ENCODE measurements at places on chromosomes 4 and X. TPM values are rescaled to one million over a fixed set of nuclear protein-coding genes. Genes with fewer than 3 reads are reported as not detected.
A peak's percentile ranks its signal among the peaks of the same experiment; 100 is the strongest.

PCDH11X gene
- not detected for total RNA-seq

RNF212 gene
- 2.2 TPM for total RNA-seq

CYP2U1 gene
- 4.4 TPM for total RNA-seq

GASK1B gene
- total RNA-seq = 519 TPM

NEUROG2 gene
- not detected for total RNA-seq

DNA sequence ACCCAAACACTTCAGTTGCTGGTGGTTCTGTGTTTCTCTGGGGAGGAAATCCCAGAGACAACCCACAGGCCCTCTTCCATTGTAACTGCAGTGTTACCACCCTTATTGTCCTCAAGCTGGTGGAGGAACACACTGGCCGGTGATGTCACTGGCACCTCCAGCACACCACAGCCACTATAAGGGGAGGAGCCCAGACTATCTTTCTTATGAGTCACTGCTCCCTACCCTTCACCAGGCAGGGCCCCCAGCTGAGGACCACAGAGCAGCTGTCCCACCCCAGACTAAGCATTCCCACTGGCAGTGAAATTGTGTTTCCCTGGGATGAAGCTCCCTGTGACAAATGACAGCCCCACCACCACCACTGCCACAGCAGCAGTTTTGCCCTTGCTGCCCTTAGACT lies 171.8 kb upstream of the FGF16 start:
- no peak overlapping the region for H3K27ac ChIP-seq
- H3K4me3 ChIP-seq = no peak overlapping the region
- no peaks in the 10 kb centered on the region for H3K36me3 ChIP-seq
- H3K27me3 ChIP-seq = peaks cover 4% of the 10 kb centered on the region

DNA sequence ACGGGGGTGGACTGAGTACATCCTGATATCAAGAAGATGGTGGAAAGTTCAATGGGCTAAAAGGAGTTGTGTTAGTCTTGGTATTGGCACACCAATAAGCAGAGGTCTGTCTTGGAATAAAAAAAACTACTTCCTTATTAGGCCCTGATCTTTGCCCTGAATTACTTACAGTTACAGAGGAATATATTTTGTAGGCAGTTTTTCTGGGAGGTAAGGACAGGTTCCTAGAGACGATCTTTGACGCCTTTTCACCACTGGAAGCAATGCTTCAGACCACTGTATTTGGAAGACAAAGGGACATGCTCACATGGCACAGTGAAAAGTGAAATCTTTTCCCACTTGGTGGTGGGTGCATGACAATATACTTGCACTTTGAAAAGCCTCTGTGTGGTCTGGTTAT lies 618 bp upstream of the XK start:
- no peak for DNase-seq
- no peak overlapping the region for H3K27ac ChIP-seq
- peaks cover 12% of the 10 kb centered on the region for H3K27me3 ChIP-seq
- H3K36me3 ChIP-seq = no peaks in the 10 kb centered on the region
- H3K4me3 ChIP-seq = no peak overlapping the region

DNA sequence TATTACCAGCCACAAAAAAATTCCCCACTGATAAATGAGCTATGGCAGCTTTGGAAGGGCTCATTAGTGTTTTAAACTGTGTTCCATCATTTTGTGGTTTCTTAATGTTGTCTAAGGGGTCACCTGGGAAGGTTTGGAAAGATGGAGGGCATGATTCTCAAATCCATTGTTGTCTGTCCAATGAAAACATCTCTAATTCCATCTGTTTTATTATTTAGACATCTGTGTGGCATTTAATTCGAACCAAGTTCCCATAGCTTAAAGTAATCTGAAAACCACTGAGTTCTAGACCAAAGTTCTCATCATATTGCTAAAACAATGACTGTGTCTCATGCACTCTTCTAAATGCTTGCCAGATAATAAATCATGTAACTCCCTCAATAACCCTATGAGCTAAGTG lies 103.8 kb upstream of the PPP3CA start:
- H3K4me3 ChIP-seq = no peak overlapping the region
- H3K36me3 ChIP-seq = no peaks in the 10 kb centered on the region
- DNase-seq = no peak
- H3K4me1 ChIP-seq = no peaks in the 10 kb centered on the region

- no peak overlapping the region for H3K4me3 ChIP-seq
- no peaks in the 10 kb centered on the region for H3K4me1 ChIP-seq
- H3K36me3 ChIP-seq = no peaks in the 10 kb centered on the region
- no peak overlapping the region for H3K27ac ChIP-seq
These were observed 69.8 kb downstream of the GPR101 start for GRCh38 chrX:136963973-136964372.

DNA sequence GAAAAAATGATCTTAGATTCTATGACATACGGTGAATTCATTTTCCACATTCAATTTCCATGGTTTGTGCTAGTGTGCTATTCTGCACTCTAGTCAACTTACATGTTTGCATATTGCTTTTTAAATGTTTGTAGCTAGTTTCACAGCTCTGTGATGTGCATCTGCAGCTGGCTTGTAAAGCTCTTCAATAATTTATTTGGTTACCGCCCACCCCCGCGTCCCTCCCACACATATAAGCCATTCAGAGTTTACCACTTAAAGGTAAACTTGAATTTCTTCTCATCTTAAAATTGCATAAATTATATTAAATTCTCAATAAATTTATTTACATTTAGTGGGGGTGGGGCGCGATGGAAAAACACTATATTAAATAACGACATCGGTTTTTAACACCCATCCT lies 291 bp upstream of the NBDY start:
- peak overlapping the region; percentile 86 for H3K27ac ChIP-seq

GRCh38 chrX:19807414-19807813 lies 80.0 kb downstream of the SH3KBP1 start:
- H3K4me3 ChIP-seq = no peak overlapping the region
- H3K36me3 ChIP-seq = no peaks in the 10 kb centered on the region
- no peaks in the 10 kb centered on the region for H3K4me1 ChIP-seq
- H3K27ac ChIP-seq = no peak overlapping the region

DNA sequence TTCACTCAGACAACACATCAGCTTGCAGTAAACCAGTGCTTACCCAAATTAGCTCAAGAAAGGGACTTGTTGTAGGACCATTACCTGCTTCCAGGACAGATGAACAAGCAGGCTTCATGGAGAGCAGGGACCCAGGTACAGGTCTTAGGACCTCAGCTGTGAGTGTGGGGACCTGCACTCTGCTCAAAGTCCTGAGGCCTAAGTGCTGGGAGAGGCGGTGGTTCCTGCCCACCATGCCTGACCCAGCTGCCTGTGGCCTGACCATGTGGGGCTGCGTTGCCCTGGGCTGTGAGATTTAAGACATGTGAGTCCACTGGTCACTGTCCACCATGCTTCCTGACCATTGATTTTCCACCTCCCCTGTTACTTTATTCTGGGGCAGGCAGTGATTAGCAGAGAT lies 140.2 kb downstream of the DCLK2 start:
- H3K27me3 ChIP-seq = no peaks in the 10 kb centered on the region
- no peak for DNase-seq
- no peak overlapping the region for H3K27ac ChIP-seq
- H3K36me3 ChIP-seq = no peaks in the 10 kb centered on the region

DNA sequence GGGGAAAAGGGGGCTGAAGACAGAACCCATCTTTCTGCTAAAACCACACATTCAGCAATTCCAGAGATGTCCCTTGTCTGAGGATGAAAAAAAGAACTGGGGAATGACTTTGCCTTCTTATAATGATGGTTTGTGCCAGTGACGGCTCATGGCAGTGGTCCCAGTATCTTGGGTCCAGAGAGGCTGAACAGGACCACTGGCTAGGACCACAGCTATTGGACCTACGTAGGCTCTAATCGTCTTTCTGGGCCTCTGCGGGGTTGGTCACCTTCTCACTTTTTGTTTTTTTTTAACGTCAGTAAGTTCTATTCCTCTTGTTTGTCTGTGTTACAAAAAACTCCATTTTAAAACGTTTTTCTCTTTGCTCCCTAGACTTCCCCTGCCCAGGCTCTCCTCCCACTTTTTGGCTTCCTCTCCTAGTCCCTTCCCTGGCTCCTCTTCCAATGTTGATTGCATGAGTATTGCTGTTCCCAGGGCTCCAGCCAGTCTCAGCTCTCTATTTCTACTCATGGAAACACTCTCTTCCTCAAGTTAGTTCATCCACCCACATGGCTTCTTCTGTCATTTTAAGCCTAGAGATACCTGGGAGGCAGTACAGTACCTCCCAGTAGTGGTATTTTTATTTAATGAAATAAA lies 52.6 kb upstream of the STX18 start:
- H3K36me3 ChIP-seq = no peaks in the 10 kb centered on the region
- H3K4me3 ChIP-seq = no peak overlapping the region
- DNase-seq = no peak

DNA sequence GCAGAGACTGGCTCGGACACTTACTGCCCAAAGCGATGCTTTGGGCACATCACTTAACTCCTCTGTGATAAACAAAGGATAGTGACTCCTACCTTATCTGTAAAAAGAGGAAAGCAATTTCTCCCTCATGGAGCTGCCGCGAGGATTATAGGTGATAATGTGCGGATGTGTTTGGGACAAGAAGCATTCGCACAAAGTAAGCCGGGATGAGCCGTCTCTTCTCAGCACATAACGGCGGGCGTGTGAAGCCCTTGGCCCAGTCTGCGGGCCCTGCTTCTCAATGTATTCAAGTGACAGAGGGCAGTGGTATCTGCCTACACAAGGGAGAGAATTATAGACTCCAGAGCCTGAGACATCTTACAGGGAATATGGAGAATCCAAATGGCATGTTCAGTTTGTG lies 550.3 kb upstream of the CPEB2 start:
- no peak overlapping the region for H3K4me3 ChIP-seq
- no peak for DNase-seq
- H3K27me3 ChIP-seq = no peaks in the 10 kb centered on the region
- no peaks in the 10 kb centered on the region for H3K36me3 ChIP-seq

DNA sequence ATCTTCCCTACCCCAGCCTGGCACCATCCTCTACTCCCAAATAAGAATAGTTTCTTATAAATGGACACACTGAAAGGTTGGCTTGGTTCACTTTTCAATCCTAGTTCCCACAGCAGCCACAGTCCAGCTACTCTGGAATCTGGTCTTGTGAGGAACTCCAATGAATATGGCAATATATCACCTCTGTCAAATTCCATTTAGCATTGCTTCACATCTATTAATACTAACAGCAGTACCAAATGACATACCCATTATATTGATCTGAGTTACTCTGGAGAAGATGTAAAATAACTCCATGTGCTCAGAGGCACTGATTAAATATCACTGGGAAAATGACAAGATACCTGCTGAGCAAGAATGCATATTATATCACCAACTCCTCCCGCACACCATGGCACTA lies 8.6 kb downstream of the OPHN1 start:
- no peak for DNase-seq
- no peaks in the 10 kb centered on the region for H3K4me1 ChIP-seq
- no peaks in the 10 kb centered on the region for H3K27me3 ChIP-seq
- H3K36me3 ChIP-seq = no peaks in the 10 kb centered on the region
- no peak overlapping the region for H3K4me3 ChIP-seq

- no peak for DNase-seq
- no peaks in the 10 kb centered on the region for H3K27me3 ChIP-seq
- H3K4me1 ChIP-seq = peaks cover 9% of the 10 kb centered on the region
These were observed 197.8 kb downstream of the RASL11B start for GRCh38 chr4:53059871-53060270.

- H3K36me3 ChIP-seq = no peaks in the 10 kb centered on the region
- no peak overlapping the region for H3K27ac ChIP-seq
- H3K4me3 ChIP-seq = no peak overlapping the region
- H3K27me3 ChIP-seq = no peaks in the 10 kb centered on the region
These were observed 6.6 kb upstream of the UTP3 start for GRCh38 chr4:70681704-70682103.

- H3K27me3 ChIP-seq = no peaks in the 10 kb centered on the region
- H3K27ac ChIP-seq = no peak overlapping the region
- DNase-seq = no peak
- H3K4me1 ChIP-seq = no peaks in the 10 kb centered on the region
- H3K36me3 ChIP-seq = no peaks in the 10 kb centered on the region
These were observed 23.2 kb downstream of the CXorf58 start for GRCh38 chrX:23930894-23931604.

- DNase-seq = peak; percentile 73
- no peaks in the 10 kb centered on the region for H3K4me1 ChIP-seq
- peaks cover 43% of the 10 kb centered on the region for H3K36me3 ChIP-seq
- peak overlapping the region; percentile 46 for H3K27ac ChIP-seq
These were observed 19.7 kb downstream of the QDPR start for GRCh38 chr4:17492058-17492741.

DNA sequence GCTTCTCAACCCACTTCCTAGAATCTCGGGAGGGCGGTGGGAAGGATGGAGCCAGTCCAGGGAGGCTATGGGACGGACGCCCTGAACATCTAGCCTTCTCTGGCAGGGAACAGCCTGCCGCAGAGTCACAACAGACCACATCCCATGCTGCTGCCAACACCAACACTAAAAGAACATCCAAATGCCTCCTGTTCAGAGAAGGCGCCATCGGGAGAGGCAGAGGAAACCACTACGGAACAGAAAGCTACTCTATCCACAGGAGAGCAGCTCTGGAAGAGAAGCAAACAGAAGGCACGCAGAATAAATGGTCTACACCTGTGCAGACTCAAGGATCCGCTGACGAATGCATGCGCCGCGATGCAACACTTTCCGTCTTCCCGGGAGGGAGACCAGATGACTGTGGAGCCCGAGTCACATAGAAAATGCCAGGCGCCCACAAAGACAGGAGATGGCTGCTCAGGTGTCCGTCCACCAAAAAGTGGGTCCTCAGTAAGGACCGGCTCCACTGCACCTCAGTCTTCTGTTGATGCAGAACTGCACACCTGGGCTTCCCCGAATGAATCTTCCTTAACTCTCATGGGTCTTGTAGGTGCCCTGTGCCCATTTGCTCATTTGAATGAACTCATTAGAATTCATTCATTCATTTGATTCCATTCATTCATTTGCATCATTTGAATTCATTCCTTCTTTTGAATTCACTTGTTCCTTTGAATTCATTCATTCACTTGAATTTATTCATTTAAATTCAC lies 217.5 kb downstream of the DHRSX start:
- H3K4me1 ChIP-seq = no peaks in the 10 kb centered on the region
- no peaks in the 10 kb centered on the region for H3K27me3 ChIP-seq
- H3K27ac ChIP-seq = no peak overlapping the region
- no peak overlapping the region for H3K4me3 ChIP-seq
- DNase-seq = no peak

GRCh38 chrX:103741879-103742278 lies 31.2 kb downstream of the TMEM31 start:
- H3K36me3 ChIP-seq = no peaks in the 10 kb centered on the region
- H3K27ac ChIP-seq = no peak overlapping the region
- H3K27me3 ChIP-seq = no peaks in the 10 kb centered on the region
- DNase-seq = no peak
- no peaks in the 10 kb centered on the region for H3K4me1 ChIP-seq

- H3K4me3 ChIP-seq = no peak overlapping the region
- H3K27me3 ChIP-seq = no peaks in the 10 kb centered on the region
- no peak overlapping the region for H3K27ac ChIP-seq
These were observed 75.7 kb downstream of the HAUS3 start for GRCh38 chr4:2166253-2166652.

DNA sequence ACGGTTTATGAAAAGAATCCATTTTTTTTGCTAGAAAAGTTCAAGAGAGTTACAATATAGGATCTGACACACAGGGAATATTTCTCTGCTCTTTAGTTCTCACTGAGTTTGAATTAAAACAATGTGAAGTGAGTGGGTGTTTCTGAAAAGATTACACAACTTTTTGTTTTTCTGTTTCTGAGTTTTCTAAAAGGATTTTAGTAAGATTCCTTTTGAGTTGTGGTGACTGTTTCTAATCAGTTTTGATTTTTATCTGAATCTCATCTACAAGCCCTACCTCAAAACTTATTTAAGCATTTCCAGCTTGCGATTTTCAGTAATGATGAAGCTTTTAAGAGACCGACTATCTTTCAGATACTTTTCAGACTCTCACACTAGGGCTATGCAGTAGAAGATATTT lies 141.7 kb downstream of the GPAT3 start:
- no peak overlapping the region for H3K27ac ChIP-seq
- no peaks in the 10 kb centered on the region for H3K36me3 ChIP-seq
- no peaks in the 10 kb centered on the region for H3K4me1 ChIP-seq

Measured in adrenal gland (tissue), 19 donors.